ENCODE measurements at places on chromosomes 5 and 9. TPM values are rescaled to one million over a fixed set of nuclear protein-coding genes. Genes with fewer than 3 reads are reported as not detected.

DNA sequence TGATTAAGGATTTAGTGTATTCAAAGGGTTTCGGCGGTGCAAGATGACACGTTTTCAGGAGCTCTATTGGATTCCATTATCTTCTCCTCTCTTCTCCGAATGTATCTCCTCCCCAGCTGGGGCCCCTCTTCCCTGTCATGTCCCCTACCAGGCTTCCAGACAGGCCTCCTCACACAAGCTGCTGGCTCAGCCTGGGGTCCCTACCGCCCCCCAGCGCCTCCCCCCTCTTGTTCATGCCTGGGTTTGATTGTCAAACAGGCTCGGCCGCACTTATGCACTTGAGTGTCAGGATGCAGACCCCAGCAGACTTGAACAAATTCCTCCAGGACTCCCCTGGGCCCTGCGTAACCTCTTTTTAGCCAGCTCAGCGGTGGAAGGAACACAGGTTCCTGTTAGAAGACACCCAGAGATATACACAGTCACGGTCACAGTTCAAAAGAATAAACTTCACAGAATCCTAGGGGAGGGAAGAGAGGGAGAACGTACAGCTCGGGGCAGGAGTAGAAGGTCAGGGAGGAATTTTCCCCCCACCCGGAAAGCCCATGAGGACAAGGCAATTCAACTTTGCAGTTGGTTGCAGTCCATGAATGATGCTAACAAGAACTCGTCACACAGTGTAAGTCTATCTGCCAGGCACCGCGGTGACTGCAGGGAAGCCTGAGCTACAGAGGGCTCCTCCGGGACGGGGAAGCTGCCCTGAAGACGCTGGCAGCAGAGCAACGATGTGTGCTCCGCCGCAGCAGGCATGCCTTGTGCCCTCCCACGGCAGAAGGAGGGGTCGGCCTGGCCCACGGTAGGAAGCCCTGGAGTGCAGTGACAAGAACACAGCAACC lies 560.0 kb downstream of the BNC2 start:
- DNase-seq: no peak

The PCDHB2 gene
- total RNA-seq: not detected

DNA sequence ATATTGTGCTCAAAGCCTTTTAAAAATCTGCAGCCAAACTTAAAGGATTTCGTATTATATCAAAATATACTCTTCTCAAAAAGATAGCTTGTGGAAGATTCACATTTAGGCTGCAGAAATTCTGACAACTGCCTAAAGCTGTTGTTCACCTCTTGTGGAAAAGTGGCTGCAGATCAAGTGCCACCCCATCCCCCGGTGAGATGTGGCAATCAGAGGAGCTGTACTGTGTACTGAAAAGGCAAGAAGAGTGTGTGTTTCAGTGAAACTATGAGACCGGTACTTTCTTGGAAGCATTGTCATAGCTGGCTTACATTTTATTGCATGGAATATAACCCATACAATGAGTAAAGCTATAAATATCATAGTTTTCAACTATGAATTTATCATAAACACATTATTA lies 64.3 kb downstream of the CDH18 start:
- DNase-seq: no peak

DNA sequence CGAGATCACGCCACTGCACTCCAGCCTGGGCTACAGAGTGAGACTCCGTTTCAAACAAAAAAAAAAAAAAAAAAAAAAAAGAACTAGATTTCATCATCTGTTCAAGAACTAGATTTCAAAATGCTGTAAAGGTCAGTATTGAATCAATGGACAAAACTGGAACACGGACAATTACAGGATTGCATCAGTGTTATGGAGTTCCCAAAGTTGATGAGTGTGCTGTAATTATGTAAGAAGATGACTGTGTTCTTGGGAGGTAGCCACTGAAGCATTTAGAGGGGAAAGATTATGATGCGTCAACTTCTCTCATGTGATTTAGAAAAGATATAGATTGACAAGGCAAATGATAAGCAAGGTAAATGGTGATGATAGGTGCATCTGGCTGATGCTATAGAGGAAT lies 6.5 kb downstream of the FAM240B start:
- no peak for DNase-seq

The TICAM2 gene
- total RNA-seq: 0.50 TPM

DNA sequence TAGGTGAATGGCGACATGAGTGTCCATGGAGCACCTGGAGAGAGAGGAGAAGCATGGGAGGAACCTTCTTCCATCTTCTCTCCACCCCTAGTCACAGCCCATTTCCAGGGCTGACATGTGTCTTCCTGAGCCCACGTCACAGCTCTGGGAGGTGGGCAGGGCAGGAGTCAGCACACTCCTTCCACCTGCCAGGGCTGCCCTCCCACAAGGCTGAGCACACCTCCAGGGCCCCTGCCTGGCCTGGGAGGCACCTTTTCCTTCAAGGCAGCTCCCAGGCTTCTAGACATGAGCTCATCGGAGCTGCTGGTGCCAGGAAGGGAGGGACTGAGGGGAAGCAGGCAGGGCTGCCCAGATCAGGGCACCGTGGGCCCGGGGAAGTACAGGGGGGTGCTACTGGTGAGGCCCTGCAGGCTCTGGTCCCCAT lies 13.6 kb upstream of the SYNPO start:
- no peak for DNase-seq

The SYNPO gene
- total RNA-seq: 0.06 TPM

DNA sequence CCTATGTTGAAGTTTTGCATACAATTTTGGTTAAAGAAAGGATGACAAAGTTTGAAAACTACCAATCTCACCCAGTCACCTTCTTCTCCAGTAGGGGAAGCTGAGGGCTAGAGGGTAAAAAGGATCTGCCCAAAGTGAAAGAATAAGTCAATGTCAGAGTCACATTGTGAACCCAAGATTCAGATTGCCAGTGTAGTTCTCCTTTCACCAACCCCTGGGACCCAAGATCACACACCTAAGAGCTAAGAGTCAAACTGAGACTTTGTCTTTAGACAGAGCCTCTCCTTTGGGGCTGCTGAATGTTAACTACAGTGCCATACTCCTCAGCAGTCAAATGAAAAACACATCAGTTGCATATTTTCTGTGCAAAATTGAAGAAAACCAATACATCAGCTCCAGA lies 210.6 kb downstream of the ATP10B start:
- no peak for DNase-seq

DNA sequence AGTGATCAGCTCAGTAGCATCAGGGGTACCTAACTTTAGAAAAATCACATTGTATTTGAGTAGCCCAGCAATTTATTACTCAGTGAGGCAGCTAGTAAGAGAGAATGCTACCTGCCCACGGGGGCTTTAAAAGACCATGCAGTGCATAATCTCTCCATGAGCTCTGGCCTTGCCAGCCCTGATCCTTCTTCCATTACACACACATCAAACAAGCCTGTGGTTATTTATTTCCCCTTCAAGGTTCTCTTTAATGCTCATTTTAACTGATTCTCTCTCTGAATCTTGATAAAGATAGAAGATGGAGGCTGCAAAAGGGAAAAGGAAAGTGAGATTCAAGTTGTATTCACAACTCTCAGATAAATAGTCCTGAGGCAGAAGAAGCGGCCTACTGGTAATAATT lies 22.3 kb downstream of the ANKRD31 start:
- DNase-seq: no peak

DNA sequence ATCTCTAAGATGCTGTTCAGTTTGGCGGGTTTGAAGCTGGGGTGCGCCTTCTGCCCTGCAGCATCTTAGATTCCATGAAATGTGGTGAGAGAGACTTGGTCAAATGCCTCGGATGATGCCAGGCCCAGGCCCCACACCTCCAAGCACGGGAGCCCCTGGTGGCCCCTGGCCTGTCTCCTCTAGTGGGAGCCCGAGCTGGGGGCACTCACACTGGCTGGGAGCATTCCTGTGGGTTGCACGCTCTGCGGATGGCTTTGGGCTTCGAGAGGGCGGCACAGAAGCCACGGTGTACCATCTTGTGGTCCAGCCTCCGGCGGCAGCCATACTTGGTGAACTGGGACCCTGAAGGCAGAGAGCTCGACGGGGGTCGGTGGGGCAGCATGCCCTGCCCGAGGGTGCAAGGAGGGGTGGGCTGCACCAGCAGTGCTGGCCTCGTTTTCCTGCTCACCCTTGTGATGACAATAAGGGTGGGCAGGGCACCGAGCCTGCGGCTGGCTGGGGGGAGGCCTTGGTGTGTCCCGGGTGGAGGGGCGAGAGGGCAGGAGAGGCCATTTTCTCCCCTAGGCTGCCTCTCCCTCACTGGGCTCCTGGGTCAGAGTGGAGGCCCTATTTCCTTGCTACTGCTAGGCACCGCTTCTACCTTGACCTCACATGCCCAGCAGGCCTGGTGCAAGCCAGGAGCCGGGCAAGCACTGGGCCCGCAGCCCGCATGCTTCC lies 65.8 kb downstream of the ZNF354C start:
- DNase-seq: no peak

DNA sequence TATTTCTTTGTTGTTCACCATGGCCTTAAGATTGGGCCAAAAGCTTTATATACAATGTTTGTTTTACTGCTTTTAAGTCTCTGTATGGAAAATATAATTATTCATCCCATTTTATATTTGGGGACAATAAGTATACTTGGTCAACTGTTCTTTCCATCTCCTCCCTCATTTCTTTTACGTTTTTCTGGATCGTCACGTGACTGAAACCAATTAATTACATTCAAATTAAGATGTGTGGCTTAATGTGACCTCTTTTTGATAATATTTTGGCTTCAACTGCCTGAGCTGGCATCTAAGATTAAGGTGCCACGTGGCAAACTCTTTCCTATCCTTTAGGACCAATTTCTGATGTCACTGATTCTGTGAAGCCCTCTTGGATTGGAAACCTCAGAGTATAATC lies 250.1 kb upstream of the SGCD start:
- no peak for DNase-seq

- DNase-seq: no peak
Observed at GRCh38 chr9:16701347-16701746, 169.1 kb downstream of the BNC2 start.

DNA sequence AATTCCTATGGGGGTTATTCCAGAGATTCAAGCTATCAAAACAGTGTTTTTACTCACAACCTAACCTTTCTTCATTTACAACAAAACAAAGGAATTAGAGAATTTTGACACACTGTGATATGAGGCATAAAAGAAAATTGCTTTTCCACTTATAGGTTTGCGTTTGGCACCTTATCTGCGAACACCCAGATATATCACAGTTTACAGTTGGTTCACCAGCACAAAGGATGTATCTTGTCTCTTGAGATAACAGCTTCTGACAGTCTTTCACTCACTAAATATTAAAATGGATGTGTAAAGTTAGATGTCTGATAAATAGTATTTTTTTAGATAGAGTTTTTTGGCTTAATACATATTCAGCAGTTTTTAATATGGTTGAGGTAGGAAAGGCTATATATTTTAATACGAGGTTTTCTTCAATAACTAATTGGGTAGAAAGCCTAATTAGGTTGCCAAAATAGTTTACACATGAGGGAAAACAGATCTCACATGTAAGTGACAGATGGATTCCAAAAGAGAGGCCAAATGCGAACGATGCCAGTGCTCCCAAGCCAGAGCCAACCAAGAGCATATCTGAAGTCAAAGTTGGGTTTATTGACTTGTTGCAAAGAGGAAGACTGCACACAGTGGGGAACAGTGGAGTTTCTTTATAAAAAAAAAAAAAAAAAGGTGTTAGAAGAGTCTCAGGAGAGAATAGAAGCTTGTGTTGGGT lies 1495.2 kb downstream of the MAT2B start:
- DNase-seq: no peak

- DNase-seq: no peak
Observed at GRCh38 chr5:61768692-61769281, 436.7 kb downstream of the ZSWIM6 start.

DNA sequence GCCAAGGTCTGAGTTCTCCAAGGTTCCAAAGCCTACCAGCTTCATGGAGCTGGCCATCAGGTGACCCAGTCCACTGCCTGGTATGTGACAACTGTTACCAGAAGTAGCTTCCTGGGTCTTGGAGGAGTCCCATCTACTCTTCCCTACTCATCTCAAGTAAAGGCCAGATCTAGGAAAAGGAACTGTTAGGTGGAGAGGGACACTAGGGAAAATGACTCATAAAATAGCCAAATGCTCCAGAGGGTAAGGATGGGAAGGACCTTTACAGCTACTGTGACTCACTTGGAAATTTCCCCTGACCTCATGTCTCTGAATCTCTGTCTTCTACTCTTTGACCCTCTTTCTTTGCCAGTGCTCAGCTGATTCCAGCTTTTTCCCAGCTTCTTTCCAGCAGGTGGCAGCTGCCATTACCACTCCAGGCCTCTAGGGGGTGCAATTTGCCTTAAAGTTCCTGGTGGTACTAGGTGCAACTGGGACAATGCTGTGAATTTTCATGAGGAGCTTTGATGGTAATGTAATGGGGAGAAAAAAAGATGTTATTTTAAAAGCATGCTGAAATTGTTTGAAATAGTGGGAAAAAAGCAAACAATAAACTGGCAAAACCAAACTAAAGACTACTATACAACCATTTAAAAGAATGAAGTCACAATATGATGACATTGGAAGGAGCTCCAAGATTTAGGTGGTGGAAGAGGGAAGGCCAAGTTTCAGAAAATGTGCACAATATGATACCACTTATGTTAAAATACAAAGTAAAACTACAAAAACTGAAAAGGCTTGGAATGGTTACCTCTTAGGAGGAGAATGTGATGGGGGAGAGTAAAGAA lies 27.1 kb upstream of the MYORG start:
- DNase-seq: peak; percentile 30

GRCh38 chr9:130311408-130312140 lies 46.0 kb downstream of the HMCN2 start:
- no peak for DNase-seq

DNA sequence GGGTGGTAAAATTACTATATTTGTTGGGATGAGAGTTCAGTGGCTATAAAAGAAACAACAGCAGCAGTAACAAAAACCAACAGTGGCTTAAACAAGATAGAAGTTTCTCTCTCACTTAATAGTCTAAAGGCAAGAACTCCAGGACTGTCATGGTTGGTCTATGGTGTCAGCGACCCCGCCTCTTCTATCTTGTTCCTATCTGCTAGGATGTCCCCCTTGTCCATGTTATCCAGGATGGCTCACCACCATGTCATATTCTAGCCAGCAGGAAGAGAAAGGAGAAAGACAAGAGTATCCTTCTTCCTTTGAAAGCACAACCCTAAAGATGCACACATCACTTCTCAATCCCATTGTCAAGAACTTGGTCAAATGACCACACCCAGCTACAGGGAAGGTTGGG lies 11.3 kb upstream of the OTP start:
- DNase-seq: no peak
